Activated CD4-positive, alpha-beta memory T cell treated with anti-CD3 and anti-CD28 coated beads, Interleukin-2, amount 10 ng/mL, durations not matched to agents 7 days and 5 days (primary cell): ENCODE measurements at places on chromosomes 2 and 18. TPM values are rescaled to one million over a fixed set of nuclear protein-coding genes. Genes with fewer than 3 reads are reported as not detected.

- no peak for DNase-seq
Measured at GRCh38 chr2:210399440-210400041, 77.0 kb downstream of the LANCL1 start.

- DNase-seq, result no peak
Measured at GRCh38 chr2:71715951-71716696, 262.8 kb downstream of the DYSF start.

GRCh38 chr18:5585653-5586052 lies 41.9 kb upstream of the EPB41L3 start:
- no peak for DNase-seq

TEX44 gene
- not detected for total RNA-seq

GRCh38 chr2:69997015-69997830 lies 35.8 kb upstream of the ASPRV1 start:
- peak; percentile 49 for DNase-seq

GRCh38 chr18:40075616-40076015 lies 1879.4 kb upstream of the PIK3C3 start:
- DNase-seq, result no peak
